ENCODE measurements at places on chromosomes 1 and 21.

DNA sequence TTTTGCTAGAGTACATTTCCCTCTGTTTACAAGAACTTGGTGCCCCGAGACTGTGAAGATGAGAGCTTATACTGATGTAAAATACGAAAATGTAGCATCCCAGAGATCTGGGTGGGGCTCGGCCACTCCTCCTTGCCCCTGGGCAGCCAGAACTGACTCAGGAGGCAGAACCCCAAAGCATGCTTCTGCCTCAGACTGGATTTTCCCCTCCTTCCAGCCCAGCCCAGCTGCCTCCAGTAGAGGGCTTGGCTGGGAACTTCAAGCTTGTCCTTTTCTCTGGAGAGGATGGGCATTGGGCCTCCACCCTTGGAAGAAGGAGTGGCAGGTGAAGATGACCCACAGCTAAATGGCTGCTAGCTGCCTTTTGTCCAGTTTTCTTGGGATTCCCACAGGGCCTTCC lies 24.3 kb upstream of the BTG2 start:
- DNase-seq, result no peak

GRCh38 chr1:243341074-243341473 lies 85.2 kb downstream of the SDCCAG8 start:
- no peak for DNase-seq

- peak; percentile 65 for DNase-seq
Measured at GRCh38 chr1:244992833-244993232, 128.5 kb upstream of the HNRNPU start.

DNA sequence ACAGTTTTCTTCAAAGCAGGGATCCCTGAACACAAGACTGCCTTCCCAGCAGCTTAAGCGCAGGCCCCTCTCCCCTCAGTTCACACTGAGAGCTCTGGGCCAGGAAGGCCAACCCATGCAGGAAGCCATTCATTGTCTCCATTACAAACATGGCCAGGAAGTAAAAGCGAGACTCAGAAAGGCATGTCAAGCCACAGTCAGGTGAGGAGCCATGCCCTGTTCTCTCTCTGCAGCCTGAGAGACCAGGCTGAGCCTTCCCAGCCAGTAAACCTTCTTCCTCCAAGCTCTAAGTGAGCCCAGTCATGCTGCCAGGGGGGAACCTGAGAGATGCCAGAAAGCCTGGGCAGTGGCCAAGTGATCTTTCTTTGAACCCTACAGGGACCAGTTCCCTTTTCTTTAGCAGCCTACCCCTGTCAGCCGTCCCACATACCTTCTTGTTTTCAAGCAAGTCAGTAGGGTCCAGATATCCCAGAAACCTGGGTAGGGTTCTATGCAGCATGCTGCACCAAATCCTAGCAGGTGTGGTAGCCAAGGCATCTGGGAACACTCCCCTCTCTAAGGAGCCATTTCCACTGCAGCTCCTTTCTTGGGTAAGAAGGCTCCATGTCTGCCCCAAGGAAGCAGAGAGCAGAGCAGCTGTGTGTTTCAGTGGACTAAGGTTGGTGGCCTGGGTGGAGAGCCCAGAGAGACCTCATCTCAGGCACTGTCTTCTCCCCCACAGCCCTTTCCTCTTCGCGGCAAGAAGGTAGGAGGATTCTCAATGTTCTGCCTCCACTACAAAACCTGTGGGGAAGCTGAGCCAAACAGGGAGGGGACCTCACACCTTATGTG lies 977 bp downstream of the TRAF3IP3 start:
- no peak for DNase-seq
